ENCODE measurements at places on chromosomes 7 and 10.

GRCh38 chr10:96646751-96647166 is 59.9 kb upstream of the TM9SF3 start:
- DNase-seq, result no peak

DNA sequence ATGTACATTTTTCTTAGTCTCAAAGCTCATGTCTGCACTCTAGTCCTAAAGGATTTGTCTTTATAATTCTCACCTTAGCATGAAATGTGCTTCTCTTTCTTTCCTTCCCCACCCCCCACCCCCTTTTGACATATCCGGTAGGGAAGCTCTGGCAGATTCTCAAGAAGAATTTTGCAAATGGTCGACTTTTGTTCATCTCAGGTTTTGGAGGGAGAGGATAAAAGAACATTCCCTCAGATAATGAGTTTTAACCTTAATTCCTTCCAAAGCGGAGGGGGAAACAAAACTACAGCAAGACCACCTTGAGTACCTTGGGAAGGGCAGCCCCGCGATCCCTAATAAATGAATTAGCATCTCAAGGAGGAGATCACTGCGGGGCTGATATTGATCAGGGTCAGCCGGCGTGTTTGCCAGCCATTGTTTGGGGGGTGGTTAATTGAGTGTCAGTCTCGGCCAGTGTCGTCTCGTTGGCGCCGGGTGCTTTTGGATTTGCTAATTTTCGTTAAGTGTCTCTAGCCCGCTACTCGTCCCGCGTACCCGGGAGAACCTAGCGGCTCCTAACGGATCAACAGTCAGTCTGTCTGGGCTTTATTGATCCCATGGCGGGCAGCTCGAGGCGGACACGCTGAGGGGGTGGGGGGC is 874 bp upstream of the BAMBI start:
- no peak for DNase-seq

GRCh38 chr10:48608279-48608681 is 3.4 kb upstream of the ARHGAP22 start:
- DNase-seq, result peak; percentile 21

DNA sequence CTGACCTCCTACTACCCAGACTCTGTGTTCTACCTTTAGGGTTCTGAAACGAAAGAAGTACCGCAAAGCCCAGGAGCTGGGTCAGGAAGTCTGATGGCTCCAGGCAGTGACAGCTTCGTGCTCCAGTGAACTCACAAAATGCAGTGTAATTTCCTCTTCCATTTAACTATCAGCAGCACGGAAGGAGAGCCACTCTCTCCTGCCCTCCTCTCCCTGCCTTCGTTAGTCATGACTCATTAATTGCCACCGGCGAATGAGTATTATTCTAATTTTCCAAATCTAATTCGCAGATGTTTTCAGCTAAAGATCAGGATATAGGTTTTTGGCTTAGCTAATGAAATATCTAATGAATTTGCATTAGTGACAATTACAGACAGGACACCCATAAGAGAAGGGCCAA is 1262.0 kb downstream of the TYW1 start:
- DNase-seq, result no peak

Data from NCI-H226 (cell line).